ENCODE measurements at places on chromosomes 11 and 22. TPM values are rescaled to one million over a fixed set of nuclear protein-coding genes. Genes with fewer than 3 reads are reported as not detected.

Gene FAM111B
- total RNA-seq = 0.92 TPM

Gene TRPC6
- total RNA-seq = 0.56 TPM

Gene UBQLN3
- total RNA-seq = 0.13 TPM

Gene ASRGL1
- total RNA-seq = 7.8 TPM

Gene APOL3
- 32.2 TPM for total RNA-seq

Gene ARVCF
- 12.5 TPM for total RNA-seq

Gene CARNS1
- total RNA-seq = 11.9 TPM

Gene MIAT
- 1.9 TPM for total RNA-seq

Gene B4GALNT4
- 2.4 TPM for total RNA-seq

Gene NAV2
- 12.3 TPM for total RNA-seq

Gene TTC12
- 5.4 TPM for total RNA-seq

Gene CABP4
- total RNA-seq = 1.2 TPM

Gene GAL3ST3
- 7.8 TPM for total RNA-seq

Gene VWA5A
- 7.6 TPM for total RNA-seq

Gene RAG1
- total RNA-seq = 1.1 TPM

Gene APOBEC3H
- total RNA-seq = not detected

Gene ALG12
- total RNA-seq = 15.3 TPM

Gene SAA2
- 45.8 TPM for total RNA-seq

Gene SHANK2
- 0.44 TPM for total RNA-seq

Gene TRPM5
- total RNA-seq = not detected
